ENCODE measurements at places on chromosomes 7 and 10.

DNA sequence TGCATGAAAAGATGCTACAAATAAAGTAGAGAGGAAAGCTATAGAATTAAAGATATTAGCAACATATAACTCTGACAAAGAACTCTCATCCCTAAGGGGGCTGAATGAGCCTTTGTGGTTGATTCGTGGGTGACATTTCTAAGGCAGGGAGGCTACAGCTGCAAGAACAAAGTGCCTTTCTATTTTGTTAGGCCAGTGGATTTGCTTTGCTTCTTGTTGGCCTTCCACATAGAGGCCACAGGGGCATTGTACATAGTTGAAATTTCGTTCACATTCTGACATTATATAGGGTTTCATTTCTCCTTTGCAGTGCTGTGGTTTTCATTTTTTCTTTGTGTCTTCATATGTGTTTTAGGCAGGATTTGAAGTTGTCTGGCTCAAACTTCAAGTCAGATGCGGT is 819.2 kb upstream of the C7orf33 start:
- DNase-seq: no peak
- H3K4me1 ChIP-seq: no peaks in the 10 kb centered on the region
- no peaks in the 10 kb centered on the region for H3K36me3 ChIP-seq
- no peaks in the 10 kb centered on the region for H3K27me3 ChIP-seq
- H3K27ac ChIP-seq: no peak overlapping the region

- peak overlapping the region; percentile 90 for H3K27ac ChIP-seq
- no peaks in the 10 kb centered on the region for H3K27me3 ChIP-seq
- H3K4me3 ChIP-seq: no peak overlapping the region
Measured at GRCh38 chr10:3853016-3853415, 68.0 kb upstream of the KLF6 start.

DNA sequence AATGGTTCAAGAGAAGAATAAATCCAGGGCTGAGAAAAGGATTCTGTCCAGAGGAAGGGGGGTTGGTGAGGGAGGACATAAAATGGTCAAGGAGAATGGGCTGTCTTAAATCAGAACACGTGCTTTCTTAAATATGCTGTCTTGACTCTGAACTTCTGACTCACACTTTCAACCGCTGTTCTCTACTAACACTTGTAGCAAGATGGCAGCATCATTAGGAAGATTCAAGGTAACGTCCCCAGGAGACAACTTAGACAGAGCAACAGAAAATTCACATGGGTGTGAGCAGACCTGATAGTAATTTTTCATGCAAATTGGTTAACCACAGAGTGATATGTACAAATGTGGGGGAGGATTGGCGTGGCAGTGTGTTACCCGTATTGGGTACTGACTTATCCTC is 126.8 kb upstream of the GALNT17 start:
- H3K27ac ChIP-seq: no peak overlapping the region
- no peaks in the 10 kb centered on the region for H3K36me3 ChIP-seq
- H3K4me1 ChIP-seq: no peaks in the 10 kb centered on the region
- no peak for DNase-seq

GRCh38 chr10:131275691-131276090 is 35.8 kb downstream of the TCERG1L start:
- H3K4me3 ChIP-seq: no peak overlapping the region
- no peaks in the 10 kb centered on the region for H3K4me1 ChIP-seq
- no peak overlapping the region for H3K27ac ChIP-seq
- DNase-seq: no peak

- no peaks in the 10 kb centered on the region for H3K27me3 ChIP-seq
- no peaks in the 10 kb centered on the region for H3K36me3 ChIP-seq
- H3K27ac ChIP-seq: no peak overlapping the region
- no peaks in the 10 kb centered on the region for H3K4me1 ChIP-seq
- no peak overlapping the region for H3K4me3 ChIP-seq
Measured at GRCh38 chr7:31864646-31865045, 177.6 kb downstream of the PPP1R17 start.

GRCh38 chr7:47477191-47478016 is 104.5 kb downstream of the TNS3 start:
- H3K27me3 ChIP-seq: no peaks in the 10 kb centered on the region
- H3K4me3 ChIP-seq: no peak overlapping the region
- H3K4me1 ChIP-seq: peaks cover 5% of the 10 kb centered on the region
- H3K27ac ChIP-seq: peak overlapping the region; percentile 88
- DNase-seq: no peak

- H3K4me3 ChIP-seq: no peak overlapping the region
- no peaks in the 10 kb centered on the region for H3K27me3 ChIP-seq
- H3K4me1 ChIP-seq: no peaks in the 10 kb centered on the region
- H3K27ac ChIP-seq: no peak overlapping the region
- no peaks in the 10 kb centered on the region for H3K36me3 ChIP-seq
- DNase-seq: no peak
Measured at GRCh38 chr7:6917258-6917657, 91.2 kb upstream of the CCZ1B start.

- H3K27ac ChIP-seq: no peak overlapping the region
- DNase-seq: no peak
- no peaks in the 10 kb centered on the region for H3K27me3 ChIP-seq
- peaks cover 6% of the 10 kb centered on the region for H3K4me1 ChIP-seq
Measured at GRCh38 chr7:55569797-55570196, 2.5 kb downstream of the VOPP1 start.

DNA sequence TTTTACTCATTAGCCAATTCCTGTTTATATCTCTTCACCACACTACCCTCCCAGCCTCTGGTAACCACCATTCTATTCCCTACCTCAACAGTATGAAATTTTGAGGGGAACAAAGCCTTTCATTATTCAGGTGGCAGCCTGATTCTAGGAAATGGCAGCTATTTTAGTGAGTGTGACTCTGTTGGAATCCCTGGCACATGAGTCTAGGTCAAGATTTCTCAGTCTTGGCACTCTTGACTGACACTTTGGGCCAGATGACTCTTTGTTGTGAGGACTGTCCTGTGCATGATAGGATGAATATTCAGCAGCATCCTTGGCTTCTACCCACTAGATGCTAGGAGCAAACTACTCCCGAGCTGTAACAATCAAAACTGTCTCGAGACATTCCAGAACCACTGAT is 322.8 kb upstream of the PHYHIPL start:
- no peak overlapping the region for H3K4me3 ChIP-seq
- H3K27ac ChIP-seq: no peak overlapping the region
- H3K4me1 ChIP-seq: no peaks in the 10 kb centered on the region

DNA sequence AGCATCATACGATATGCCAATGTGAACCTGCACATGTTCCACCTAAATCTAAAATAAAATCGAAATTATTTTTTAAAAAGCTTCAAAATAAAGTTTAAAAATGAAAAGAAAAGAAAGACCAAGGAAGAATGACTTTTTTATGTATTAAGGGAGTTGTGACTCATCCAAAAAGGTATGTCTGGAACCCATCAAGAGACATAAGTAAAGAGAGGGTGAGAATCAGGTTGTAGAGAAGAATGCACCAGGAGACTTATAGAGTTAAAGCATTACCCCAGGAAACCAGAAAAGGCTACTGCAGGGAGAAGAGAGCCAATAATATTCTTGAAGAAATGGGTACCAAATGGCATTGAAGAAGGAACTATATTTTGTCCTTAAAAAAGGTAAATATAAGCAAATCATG is 69.8 kb downstream of the CTTNBP2 start:
- no peak for DNase-seq
- H3K36me3 ChIP-seq: no peaks in the 10 kb centered on the region
- H3K27me3 ChIP-seq: no peaks in the 10 kb centered on the region
- no peak overlapping the region for H3K4me3 ChIP-seq
- no peak overlapping the region for H3K27ac ChIP-seq

GRCh38 chr7:68730964-68731363 is 867.3 kb upstream of the AUTS2 start:
- no peaks in the 10 kb centered on the region for H3K27me3 ChIP-seq
- H3K36me3 ChIP-seq: no peaks in the 10 kb centered on the region
- peak; percentile 63 for DNase-seq
- no peaks in the 10 kb centered on the region for H3K4me1 ChIP-seq
- H3K27ac ChIP-seq: no peak overlapping the region

- DNase-seq: no peak
- H3K4me3 ChIP-seq: no peak overlapping the region
- H3K27ac ChIP-seq: no peak overlapping the region
- no peaks in the 10 kb centered on the region for H3K27me3 ChIP-seq
Measured at GRCh38 chr10:50614444-50615137, 9.2 kb downstream of the SGMS1 start.

DNA sequence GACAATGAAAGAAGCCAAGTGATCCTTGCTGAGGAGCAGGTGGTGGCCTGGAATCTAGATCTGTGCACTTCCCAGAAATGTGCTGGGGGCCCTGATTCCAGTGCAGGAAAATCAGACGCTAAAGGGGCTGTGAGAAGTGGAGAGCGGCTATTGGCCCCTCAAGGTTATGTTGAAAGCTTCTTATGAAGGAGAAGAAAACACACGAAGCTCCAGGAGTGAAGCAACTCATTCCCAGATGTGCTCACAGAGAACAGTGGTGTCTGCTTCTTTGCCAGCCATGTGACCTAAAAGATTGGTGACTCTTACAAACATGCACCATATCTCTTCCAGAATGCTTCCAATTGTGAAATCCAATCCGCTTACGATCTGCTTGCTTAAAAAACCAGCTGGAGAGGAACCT is 679.3 kb upstream of the IGFBP3 start:
- no peaks in the 10 kb centered on the region for H3K36me3 ChIP-seq
- H3K4me3 ChIP-seq: no peak overlapping the region
- peak overlapping the region; percentile 77 for H3K27ac ChIP-seq
- no peaks in the 10 kb centered on the region for H3K4me1 ChIP-seq
- no peaks in the 10 kb centered on the region for H3K27me3 ChIP-seq

GRCh38 chr10:20128811-20129210 is 312.6 kb downstream of the PLXDC2 start:
- no peaks in the 10 kb centered on the region for H3K36me3 ChIP-seq
- no peak overlapping the region for H3K27ac ChIP-seq
- H3K4me3 ChIP-seq: no peak overlapping the region
- no peaks in the 10 kb centered on the region for H3K27me3 ChIP-seq
- no peak for DNase-seq
- H3K4me1 ChIP-seq: no peaks in the 10 kb centered on the region

DNA sequence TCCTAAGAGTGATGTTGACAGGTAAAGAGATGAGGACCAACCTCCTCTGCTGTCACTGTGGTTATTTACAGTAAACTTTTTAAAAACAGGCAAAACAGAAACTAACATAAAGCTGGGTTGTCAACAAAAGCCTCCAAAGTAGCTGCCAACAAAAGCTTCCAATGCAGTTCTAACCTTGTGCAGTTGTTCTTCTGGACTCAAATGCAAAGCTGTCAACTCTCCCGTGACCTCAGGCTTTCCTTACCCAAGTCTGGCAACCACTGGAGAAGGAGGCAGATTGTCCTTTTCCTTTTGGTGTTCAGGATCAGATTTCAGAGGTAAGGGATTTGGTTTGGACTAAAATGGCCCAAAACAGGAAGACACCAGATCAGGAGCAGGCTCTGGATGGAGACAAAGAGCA is 63.1 kb downstream of the DLG5 start:
- no peaks in the 10 kb centered on the region for H3K36me3 ChIP-seq
- no peak overlapping the region for H3K4me3 ChIP-seq
- H3K4me1 ChIP-seq: peaks cover 26% of the 10 kb centered on the region
- H3K27ac ChIP-seq: peak overlapping the region; percentile 97
- DNase-seq: no peak

- no peak overlapping the region for H3K27ac ChIP-seq
- H3K4me3 ChIP-seq: no peak overlapping the region
- H3K36me3 ChIP-seq: no peaks in the 10 kb centered on the region
- no peak for DNase-seq
Measured at GRCh38 chr10:132363921-132364593, 32.1 kb downstream of the LRRC27 start.

DNA sequence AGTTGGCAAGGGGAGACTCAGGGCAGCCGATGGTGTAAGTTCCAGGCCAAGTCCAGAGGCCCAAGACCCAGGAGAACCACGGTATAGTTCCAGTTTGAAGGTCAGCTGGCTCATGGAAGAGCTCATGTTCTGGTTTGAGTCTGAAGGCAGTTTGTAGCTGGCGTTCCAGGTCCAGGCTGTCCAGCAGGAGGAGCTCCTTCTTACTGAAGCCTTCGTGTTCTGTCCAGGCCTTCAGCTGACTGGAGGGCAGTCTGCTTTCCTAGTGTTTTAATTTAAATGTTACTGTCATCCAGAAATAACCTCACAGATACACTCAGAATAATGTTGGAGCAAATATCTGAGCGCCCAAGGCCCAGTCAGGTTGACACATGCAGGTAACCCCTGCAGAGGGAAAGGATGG is 4.2 kb downstream of the SUN1 start:
- H3K27me3 ChIP-seq: no peaks in the 10 kb centered on the region
- H3K4me1 ChIP-seq: no peaks in the 10 kb centered on the region
- peak overlapping the region; percentile 48 for H3K27ac ChIP-seq
- no peak for DNase-seq
- no peak overlapping the region for H3K4me3 ChIP-seq
- no peaks in the 10 kb centered on the region for H3K36me3 ChIP-seq

Data from breast epithelium (tissue), 4 donors.